ENCODE measurements at places on chromosomes 16 and 17.

- DNase-seq, result no peak
These were observed 51.7 kb downstream of the WNT3 start for GRCh38 chr17:46766493-46767491.

GRCh38 chr16:66947302-66948065 is 12.2 kb downstream of the CES2 start:
- DNase-seq, result no peak

- DNase-seq, result no peak
These were observed 17.5 kb upstream of the TFAP4 start for GRCh38 chr16:4290236-4290830.

- no peak for DNase-seq
These were observed 19.2 kb upstream of the SMIM5 start for GRCh38 chr17:75614006-75614405.

DNA sequence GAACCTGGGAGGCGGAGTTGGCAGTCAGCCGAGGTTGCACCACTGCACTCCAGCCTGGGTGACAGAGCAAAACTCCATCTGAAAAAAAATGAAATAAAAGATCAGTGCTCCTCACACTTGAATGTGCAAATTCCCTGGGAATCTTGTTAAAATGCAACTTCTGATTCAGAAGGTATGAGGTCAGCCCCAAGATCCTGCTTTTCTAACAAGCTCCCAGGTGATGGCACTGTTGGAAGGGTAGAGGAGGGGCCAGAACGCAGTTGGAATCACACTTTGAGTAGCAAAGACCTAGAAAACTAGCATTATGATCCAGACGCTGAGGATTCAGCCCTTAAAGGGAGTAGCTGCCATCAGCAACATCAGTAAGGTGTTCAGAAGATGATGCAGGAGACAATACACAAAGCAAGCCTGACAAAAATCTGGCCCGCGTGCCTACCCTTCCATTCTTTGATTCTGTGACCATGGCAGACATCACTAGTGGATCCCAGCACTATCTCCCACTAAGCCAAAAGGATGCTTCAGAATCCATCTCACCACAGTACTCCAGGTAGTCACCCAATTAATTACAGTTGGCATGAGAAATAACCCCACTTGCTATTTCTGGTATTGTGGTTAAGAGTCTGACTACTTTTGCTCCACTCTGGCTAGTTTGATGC is 33.1 kb upstream of the MEIOC start:
- DNase-seq, result no peak

GRCh38 chr16:4765511-4766474 is 1.2 kb downstream of the ZNF500 start:
- DNase-seq, result no peak

GRCh38 chr16:31876951-31877828 is 3.6 kb downstream of the ZNF267 start:
- peak; percentile 78 for DNase-seq

DNA sequence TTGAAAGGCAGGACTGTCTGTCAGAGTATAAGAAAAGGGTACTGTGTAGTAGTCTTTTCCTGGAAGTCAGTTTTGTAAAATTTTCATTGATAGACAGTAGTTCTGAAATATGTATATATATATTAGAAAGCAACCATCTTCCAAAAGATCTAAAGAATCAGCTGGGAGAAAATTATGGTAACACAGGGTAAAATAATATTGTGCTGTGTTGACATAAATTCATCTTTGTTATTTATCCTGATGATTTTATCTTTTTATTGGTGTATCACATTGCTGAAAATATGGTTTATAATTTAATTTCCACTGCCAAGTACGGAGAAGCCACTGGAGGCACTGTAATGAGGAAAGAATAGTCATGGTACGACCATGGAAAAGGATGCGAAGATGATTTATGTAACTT is 324.9 kb downstream of the CA10 start:
- no peak for DNase-seq

DNA sequence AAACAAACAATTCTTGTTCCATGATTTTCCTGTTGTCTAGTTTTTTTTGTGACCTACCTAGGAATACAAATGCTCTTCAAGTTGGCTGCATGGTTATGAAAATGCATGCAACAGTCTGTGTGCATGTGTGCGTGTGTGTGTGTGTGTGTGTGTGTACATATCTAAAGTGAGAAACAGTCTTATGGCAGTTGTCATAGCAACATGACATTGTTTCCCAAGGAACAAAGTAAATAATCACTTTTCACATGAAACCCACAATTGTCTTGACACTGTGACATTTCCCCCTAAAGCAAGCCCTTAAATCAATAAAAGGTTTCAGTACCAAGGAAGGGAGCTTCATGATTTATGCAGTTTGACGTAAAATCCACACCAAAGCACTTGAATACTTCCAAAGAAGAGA is 758.4 kb downstream of the CDH8 start:
- no peak for DNase-seq

DNA sequence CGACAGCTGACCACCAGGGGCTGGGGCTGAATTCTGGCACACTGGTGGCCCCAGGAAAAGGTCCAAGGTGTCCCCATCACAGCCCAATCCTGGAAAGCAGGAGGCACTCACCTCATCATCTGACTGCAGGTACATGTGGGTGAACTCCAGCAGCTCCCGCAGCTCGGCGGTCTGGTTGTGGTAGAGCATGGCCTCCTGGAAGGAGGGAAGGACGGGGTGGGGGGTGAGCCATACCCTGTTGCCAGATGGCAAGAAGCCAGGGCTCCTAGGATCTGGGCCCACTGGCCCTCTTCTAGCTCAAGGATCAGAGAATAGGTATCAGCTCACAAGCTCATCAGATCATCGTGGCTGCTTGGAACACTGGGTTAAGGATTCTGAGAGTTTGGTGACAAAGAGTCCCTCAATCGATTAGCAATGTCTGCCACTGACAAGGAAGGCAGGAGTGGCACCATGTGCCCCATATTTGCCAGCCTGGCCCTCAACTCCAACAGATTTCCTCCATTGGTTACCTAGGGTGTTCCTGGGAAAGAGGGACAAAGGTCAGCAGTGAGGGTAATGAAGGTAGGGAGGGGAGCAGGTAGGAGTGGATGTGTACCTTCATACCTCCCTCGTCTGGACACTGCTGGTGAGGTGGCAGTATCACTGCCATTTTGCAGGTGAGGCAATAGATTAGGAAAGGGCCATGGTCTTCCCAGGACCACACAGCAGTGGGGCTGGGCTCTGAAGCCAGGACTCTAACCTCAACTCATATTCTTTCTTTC is 4.9 kb downstream of the P3H4 start:
- DNase-seq, result no peak

DNA sequence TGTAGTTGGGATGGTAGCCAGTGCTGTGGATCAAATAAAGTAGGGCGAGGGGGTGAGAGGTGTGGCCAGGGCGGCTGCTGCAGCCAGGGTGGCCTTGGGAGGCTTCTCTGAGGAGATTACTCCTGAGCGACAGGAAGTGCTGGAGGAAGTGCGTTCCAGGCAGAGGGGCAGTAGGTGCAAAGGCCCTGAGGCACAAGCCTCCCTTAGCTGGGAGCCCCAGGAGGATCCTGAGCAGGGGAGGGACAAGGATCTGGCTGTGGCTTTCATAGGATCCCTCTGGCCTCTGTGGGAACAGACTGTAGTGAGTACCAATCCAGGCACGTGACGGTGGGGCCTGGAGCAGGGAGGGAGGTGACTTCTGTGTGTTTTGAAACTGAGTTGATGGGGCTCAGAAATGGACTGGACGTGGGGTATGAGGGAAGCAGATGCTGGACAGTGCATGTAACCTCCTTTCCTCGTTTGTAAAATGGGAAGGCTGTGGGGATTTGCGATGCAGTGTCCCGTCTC is 2.8 kb downstream of the LLGL1 start:
- DNase-seq, result no peak

DNA sequence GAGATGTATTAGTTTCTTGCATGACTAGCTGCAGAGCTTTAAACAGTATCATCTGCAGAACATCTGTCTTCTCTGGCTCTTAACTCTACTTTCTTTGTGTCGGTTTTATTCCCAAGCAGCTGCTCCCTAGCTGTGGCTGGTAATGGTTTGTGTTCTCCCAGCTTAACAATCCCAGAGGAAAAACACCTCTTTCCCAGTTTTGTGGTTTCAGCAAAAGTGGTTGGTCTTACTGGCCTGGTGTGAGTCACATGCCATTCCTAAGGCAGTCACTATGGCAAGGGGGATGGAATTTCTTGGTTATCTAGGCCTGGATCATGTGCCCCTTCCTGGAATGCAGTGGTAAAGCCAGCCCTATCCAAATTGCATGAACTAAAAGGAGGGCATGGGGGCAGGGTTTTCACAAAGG is 27.5 kb downstream of the OMG start:
- DNase-seq, result peak; percentile 84

DNA sequence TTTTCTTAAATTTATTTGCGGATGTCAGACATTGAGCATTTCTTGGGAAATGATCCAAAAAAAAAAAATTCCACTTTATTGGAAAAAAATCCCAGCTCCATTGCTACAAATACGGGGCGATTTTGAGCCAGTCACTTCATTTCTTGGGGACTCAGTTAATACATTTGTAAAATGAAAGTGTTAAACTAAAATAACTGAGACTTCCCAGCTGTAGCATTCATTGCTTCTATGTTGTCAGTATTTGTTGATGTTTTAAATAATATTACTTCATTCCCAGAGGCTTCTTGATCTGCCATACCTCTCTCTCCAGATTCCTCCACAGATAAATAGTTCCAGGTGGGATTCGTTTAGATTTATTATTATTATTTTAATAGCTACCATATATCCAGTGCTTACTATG is 77.1 kb upstream of the HS3ST3A1 start:
- DNase-seq, result no peak

GRCh38 chr17:34725725-34726124 is 146.3 kb downstream of the TMEM132E start:
- DNase-seq, result no peak

DNA sequence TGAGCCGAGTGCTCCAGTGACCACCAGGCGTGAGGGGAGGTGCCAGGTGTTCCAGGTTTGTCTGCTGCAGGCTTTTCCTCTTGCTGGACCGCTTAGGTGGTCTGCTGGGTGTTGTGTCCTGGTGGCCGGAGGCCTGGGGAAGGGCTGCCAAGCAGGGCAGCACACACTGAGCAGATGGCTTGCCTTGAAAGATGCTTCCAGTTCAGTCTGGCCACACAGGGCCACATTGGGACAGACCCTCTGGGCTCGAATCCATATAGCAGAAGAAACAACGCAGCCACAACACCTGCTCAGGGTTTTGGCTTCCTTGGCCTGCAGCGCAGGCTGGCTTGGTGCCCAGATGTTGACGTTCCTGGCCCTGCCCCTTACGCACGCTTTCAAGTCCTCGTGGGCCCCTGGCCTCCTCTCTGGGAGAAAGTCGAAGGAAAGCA is 24.8 kb downstream of the GINS2 start:
- no peak for DNase-seq

GRCh38 chr17:81057079-81057730 is 22.3 kb downstream of the BAIAP2 start:
- DNase-seq, result no peak

GRCh38 chr16:10552998-10553491 is 27.4 kb downstream of the EMP2 start:
- DNase-seq, result no peak

- no peak for DNase-seq
These were observed 13.2 kb upstream of the ALOX12B start for GRCh38 chr17:8100763-8101162.

DNA sequence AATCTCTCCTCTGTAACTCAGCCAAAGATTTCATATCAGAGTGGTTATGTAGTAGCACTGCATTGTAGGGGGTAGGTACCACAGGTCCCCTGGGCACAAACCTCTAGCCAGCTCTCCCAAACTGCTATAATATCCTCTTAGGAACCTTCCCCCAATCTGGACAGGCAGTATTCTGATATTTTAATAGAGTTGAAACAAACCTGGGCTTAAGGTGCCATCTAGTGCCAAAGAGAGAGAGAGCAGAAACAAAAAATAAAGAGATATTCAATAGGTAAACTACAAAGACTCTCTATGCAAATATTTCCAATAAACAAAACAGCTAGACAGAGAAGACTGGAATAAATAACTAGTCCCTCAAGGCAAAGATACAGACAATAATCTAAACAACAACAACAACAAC is 1070.0 kb downstream of the CDH11 start:
- DNase-seq, result no peak

GRCh38 chr17:44074231-44074910 is 3.8 kb downstream of the G6PC3 start:
- no peak for DNase-seq

DNA sequence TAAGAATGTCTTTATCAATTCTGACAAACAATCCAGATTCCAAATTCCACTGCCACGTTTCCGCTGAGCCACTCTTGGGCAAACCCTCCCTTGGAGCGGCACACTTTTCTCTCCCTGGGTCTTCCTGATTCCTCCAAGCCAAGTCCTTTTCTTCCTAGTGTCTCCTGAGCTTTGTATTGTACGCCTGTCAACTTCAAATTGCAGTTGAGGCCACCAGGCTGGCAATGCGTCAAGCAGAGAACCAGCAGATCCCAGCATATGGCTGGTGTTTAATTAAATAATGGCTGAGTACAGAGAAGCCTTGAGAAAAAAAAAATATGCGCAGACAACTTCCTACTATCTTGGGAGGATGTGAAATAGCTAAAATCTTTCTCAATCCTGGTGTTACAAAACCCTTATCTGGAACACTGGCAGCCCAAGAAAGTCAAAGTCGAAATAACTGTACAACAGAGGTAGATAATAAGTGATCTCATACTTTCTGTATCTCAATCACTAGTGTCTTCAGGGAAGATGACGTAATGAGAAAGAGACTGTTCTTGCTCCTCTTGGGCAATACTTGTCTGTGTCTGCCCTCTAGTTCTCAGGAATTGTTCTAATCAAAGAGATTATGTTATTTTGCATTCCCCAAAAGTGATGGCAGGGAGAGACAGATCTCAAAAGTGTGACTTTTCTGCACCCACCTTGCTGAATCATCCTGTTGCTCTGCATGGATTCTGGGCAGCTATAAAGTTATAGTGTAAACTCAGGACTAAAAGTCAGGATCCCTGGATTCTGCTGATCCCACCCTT is 15.0 kb downstream of the SMIM36 start:
- DNase-seq, result peak; percentile 53

DNA sequence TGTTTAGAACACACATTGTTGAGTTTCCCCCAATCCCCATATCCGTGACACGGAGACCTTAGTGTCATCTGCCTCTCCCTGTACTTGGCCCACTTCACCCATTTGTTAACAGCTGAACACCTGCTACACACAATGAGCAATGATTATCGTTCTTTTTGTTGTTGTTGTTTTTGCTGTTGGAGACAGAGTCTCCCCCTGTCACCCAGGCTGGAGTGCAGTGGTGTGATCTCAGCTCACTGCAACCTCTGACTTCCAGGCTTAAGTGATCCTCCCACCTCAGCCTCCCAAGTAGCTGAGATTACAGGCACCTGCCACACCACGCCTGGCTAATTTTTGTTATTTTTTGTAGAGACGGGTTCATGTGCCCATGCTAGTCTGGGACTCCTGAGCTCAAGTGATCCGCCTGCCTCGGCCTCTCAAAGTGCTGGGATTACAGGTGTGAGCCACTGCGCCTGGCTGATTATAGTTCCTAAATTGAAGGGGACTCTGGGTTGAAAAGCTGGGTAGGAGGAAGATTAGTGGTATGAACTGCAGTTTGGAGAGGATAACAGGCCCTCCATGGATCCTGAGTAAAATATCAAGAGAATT is 21.6 kb downstream of the NDE1 start:
- DNase-seq, result no peak

Measured in non-pigmented ciliary epithelial cell (primary cell).